NCI-H2171 treated with DMSO at 0.1 percent for 48 hours (cell line): ENCODE measurements at places on chromosomes 13 and 19.

DNA sequence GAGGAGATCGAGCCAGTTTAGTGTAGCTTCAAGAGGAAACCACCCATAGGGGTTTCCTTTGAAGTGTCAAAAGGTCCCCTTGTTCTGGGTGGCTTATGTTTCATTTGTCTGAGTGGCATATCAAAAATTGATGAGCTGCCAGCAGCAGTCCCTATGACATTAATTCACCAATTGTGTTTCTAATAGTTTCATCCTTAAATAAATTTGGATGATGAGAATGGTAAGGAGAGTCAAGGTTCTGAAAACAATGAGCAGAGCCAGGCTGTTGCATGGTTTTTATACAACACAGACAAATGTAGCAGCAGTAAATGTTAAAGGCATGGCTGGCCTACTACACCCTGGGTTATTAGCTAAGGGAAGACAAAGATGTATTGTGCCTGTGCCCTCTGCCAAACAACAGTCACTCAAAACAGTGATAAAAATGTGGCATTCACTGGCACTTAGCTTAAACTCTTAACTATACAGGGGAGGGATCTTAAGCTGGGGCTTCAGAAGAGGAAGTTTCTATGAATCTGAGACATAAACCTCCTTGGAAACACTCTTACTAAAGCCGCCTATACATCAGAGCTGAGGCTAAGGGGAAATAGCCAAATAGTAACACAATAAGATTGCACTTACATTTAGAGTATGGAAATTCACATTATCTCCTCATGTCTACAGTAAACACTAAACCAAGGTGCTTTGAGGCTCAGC, 200.5 kb downstream of the POU4F1 start:
- no peak for DNase-seq

GRCh38 chr19:52022193-52022592, 6.0 kb downstream of the ZNF614 start:
- no peak for DNase-seq

GRCh38 chr13:30308548-30308947, 1.2 kb upstream of the KATNAL1 start:
- no peak for DNase-seq

- peak; percentile 31 for DNase-seq
Observed at GRCh38 chr13:98208606-98209005, 31.5 kb upstream of the RNF113B start.

DNA sequence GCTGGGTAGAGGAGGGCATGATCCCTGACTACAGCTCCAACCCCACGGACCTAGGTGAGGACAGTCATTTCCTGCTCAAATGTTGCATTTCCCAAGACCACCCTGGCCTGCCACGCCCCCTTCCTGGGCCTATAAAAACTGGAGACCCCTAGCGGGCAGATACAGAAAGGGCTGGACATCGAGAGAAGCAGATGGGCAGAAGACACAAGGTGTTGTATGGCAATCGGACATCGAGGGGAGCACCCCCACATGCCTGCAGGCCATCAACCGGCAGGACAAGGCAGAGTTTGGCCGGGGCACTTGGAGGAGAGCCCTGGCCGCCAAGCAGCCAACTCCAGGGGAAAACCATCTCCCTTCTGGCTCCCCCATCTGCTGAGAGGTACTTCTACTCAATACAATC, 746.4 kb downstream of the PCDH9 start:
- no peak for DNase-seq

- no peak for DNase-seq
Observed at GRCh38 chr13:80454245-80454644, 113.3 kb upstream of the SPRY2 start.

GRCh38 chr13:100724568-100724967, 50.0 kb upstream of the TMTC4 start:
- no peak for DNase-seq

DNA sequence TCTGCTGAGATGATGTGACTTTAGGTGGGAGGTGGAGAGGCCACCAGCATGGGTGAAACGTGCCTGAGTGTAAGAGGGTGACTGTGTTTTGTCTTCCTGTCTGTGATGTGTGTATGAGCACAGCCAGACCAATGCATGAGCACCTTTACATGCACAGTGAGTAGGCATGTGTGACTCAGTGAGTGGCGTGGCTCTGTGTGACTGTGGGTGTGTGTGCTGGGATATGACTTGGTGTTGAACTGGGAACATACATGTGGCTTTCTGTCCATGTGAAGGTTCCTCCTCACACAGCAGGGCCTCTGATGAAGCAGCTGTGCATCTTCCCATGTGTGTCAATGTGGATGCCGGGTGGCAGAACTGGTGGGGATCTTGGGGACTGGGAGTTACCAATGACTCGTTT, 19.9 kb upstream of the LGALS13 start:
- no peak for DNase-seq

- peak; percentile 34 for DNase-seq
Observed at GRCh38 chr19:4206818-4207484, 22.4 kb upstream of the EBI3 start.

DNA sequence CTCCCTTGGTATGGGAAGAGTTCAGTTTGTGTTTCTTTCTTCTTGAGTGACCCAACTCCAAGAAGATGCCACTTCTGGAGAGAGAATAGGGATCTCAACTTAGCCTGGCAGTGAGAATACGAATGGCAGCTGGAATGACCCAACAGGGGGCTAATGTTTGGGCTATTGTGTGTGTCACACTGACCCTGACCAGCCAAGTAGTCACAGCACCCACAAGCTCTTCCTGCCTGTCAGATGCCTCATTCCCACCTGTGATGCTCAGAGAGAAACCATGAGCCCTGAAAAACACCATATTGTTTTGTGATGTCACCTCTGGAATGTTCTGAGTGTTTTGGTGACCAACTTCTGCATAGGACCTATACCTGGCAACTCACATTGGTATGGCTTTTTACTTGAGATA, at the start of gene CBY2:
CBY2 (plus strand) TSS at position 233 of the 400 bp plus-strand sequence; CDS start at position 304, 71 bp downstream.
- DNase-seq = no peak
